ENCODE measurements at places on chromosomes 11 and 22.

DNA sequence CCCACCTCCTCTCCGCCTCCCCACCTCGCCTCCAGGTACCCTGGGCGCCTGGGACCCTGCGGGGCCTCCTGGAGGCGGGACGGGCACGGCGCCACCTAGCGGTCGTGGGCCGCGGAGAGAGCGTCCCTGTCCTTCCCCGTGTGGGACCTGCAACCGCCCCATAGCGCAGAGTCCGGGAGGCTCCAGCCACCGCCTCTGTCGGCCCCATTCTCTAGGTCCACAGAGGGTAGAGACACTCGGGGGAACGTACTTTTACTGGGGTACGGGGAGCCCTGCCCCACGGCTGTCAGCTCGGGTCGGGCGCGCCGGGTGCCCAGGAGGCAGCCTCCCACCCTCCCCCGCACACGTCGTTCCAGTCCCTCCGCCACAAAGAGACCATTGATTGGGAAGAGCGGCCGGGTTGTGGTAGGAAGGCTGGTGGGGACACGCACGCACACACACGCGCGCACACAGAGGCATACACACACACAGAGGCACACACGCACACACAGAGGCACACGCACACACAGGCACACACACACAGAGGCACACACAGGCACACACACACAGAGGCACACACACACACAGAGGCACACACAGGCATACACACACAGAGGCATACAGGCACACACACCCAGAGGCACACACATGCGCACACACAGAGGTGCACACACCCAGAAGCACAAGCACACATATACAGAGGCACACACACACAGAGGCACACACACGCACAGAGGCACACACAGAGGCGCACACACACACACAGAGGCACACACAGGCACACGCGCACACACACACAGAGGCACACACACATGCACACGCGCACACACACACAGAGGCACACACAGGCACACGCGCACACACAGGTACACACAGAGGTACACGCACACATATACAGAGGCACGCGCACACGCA is 12.6 kb upstream of the NECTIN1 start:
- peak; percentile 79 for DNase-seq

DNA sequence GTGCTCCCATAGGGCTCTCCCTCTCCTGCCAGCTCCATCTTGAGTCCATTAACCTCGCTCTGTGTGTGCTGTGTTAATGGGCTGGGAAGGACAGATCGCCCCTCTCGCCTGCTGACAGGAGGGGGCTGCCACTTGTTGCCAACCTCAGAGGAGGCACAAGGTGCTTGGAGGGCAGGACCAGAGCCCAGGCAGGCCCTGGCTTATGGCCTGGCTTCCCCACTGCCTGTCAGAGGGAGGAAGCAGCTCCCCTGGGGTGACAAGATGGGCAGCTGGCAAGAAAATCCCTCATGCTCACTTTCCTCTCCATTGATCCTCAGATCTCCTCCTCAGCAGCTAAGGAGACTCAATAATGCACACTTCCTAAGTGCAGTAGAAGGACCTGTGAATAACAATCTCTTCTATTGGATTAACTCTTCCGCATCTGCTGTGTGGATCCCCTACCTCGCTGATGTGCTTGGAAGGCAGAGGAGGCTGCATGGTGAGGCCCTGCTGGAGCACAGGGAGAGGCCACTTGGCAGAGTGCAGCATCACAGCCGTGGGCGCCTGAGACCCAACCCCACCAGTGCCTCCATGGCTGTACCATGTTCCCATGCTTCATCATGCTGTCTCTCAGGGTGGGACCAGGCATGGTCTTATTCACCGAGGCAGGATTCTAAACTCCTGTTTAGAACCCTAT is 70.3 kb downstream of the TRIM29 start:
- DNase-seq, result no peak

DNA sequence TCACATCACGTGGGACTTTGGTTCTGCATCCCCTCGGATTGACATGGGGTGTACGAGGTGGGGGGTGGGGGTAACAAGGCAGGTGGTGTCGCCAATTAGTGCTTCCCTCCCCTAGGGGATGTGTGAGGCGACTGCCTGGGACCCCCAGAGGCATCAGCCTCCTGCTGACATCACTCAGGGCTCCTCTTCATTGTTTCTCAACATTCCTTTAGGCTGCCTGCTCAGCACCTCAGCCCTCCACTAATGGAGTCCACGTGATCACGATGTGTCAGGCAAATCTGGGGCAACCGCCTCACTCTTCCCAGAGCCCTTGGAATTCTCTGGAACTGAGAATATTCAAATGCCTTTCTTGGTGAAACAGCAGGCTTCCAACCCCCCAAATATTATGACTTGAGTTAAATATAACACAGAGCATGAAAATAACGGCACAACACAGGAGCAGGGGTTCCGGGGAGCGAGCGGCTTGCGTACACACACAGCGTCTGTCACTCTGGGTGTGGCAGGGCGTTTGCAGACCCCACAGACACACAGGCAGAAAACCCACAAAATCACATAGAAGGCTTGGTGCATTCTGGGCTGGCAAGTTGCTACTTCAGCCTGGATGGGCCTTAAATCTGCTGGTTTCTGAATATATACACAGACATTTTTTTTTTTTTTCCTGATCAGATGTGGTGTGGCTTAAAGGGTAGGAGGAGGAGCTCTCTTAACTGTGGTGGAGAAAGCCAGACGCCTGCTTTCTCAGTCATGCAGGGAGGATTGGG is 170.1 kb upstream of the CADM1 start:
- no peak for DNase-seq

DNA sequence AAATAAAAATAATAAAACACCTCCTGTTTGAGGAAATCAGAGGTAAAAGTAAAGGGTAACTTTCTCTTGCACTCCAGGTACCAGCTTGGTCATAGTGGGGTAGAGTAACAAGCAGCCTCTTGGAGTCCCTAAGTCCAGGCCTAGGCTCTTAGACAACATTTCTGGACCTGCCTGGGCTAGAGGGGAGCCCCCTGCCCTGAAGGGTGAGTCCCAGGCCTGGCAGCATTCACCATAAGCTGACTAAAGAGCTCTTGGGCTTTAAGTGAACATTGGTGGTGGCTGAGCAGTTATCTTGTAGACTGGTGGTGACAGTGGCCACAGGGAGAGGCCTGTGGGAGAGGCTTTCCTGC is 18.6 kb upstream of the OR56A3 start:
- no peak for DNase-seq

- DNase-seq, result no peak
Measured at GRCh38 chr22:25413620-25414019, 150.9 kb upstream of the GRK3 start.

- DNase-seq, result no peak
Measured at GRCh38 chr22:43160497-43161126, 9.3 kb downstream of the TSPO start.

- no peak for DNase-seq
Measured at GRCh38 chr11:128261011-128261421, 326.3 kb downstream of the ETS1 start.

GRCh38 chr11:107385361-107385981 is 72.2 kb downstream of the CWF19L2 start:
- DNase-seq, result no peak

DNA sequence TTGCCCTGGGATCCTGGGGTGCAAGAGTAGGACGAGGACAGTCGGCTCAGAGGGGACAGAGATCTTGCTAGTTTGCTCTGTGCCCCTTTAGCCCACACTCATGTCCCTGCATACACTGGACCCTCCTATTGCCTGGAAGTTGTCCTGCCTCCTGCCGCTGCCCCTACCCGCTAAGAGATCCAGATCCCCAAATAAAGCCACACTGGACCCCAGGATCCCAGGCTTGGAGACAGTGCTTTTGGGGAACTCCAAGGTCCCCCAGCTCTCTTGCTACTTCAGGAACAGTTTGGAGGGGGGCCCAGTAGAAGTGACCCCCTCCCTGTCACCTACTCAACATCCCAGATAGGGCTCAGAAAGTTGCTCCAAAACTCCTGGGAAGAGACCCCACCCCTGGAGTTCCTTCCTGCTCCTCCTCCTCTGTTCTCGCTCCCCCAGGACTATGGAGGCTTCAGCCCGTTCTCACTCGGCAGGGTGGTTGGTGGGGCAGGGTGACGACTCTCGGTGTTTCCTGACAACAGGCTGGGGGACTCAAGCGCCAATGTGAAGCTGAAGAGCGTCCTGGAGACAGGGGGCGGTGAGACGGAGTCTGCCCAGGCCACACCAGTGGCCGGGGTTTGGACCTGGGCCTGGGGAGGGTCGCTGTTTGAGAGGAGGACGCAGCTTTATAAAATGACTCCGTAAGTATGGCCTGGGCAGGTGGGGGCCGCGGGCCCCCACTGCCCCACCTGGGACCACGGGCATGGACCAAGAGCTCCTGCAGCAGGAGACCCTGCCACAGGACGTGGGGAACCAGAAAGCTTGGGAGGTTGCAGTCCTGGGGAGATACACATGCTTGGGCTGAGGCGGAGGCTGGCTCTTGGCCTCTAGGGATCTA is 19.2 kb upstream of the TUB start:
- no peak for DNase-seq

DNA sequence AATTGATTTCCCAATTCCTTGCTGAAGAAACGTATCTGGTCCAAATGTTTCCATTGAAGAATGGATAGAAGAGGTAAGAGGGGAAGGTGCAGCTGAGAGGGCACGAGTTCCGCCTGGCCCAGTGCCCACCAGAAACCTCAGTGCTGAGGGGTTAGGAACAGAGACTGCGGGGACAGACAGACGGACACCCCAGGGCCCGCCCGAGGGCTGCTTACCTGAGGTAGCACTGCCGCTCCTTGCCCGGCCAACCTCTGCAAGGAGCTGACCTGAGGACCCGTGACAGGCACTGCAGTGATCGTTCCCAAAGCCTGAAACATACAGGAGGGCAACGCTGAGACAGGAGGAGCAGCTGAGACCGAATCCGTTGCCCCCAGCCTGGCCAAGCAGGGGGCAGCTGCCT is 89.6 kb downstream of the PHF21B start:
- DNase-seq, result no peak

DNA sequence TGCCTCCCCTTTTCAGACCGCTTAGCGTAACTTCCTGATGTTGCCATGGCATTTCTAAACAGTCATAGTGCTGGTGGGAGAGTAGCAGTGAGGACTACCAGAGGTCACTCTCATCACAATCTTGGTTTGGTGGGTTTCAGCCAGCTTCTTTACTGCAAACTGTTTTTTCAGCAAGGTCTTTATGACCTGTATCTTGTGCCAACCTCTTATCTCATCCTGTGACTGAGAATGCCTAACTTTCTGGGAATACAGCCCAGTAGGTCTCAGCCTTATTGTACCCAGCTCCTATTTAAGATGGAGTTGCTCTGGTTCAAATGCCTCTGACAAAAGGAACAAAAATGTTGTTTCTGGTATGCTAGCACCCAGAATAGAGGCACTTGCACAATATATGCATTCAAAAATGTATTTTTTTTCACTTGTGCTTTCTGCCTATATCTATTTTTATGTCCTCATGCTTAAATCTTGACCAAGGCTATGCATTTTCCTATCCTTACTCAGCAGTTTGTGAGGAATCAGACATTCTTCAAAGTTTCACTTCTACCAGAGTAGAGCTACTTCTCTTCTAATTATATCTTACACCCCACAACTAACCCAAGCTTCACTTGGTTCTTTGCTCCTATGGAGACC is 16.1 kb upstream of the OR51M1 start:
- DNase-seq, result no peak

GRCh38 chr11:13942971-13943381 is 19.5 kb upstream of the SPON1 start:
- DNase-seq, result no peak

GRCh38 chr11:10441091-10441490 is 14.0 kb upstream of the AMPD3 start:
- no peak for DNase-seq

DNA sequence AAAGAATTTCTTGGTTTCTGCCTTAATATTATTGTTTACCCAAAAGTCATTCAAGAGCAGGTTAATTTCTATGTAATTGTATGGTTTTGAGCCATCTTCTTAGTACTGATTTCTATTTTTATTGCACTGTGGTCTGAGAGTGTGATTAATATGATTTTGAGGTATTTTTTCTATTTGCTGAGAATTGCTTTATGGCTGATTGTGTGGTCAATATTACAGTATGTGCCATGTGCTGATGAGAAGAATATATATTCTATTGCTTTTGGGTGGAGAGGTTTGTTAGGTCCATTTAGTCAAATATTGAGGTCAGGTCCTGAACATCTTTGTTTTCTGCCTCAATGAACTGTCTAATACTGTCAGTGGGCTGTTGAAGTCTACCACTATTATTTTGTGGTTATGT is 20.7 kb upstream of the RAB38 start:
- no peak for DNase-seq

- no peak for DNase-seq
Measured at GRCh38 chr11:2027708-2028107, 30.1 kb upstream of the H19 start.

DNA sequence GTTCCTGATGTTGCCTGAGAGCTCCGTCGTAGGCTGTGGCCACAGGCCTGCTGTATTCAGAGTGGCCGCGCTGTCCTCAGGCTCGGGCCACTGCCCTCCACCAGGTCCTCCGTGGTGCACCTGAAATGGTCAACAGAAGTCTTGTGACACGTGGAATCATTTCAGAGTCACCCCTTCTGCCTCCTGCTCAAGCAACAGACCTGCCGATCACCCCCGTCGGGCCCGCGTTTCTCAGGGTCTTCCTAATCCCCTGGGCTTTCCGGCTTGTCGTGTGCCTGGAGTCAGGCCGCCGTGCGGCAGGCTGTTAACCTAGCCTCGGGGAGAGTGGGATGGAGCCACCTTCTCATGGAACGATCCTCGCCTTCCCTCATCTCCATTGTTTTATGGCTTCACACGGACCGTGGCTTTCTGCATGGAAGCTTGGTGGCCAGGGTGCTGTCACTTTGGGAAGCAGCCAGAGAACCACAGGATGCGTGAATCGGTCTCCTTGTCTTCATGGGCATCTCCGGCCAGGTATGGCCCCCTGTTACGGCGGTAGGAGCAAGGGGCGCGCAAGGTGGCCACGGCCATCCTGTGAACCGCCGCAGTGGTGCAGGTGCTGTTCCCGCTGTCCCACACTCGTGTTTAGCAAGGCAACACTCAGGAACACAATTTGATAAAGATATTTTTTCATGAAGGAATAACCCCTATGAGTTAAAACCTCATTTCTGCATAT is 24.1 kb downstream of the NADSYN1 start:
- DNase-seq, result no peak

- DNase-seq, result no peak
Measured at GRCh38 chr11:111570796-111571195, 30.3 kb downstream of the LAYN start.

DNA sequence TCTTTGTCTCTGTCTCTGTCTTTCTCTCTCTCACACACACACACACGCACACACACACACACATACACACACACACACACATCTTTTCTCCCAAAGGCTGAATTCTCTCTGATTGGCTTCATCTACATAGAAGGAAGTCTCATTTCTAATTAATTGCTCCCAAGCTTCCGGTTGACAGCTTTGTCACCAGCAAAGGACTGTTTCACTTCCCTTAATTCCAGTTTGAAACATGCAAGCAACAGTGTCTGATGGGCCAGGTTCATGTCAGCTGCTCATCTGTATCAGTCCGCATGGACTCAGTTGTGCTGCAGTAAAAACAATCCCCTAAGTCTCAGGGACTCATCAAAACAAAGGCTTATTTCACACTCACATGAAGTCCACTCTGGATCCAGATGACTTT is 16.2 kb upstream of the PVALB start:
- no peak for DNase-seq

- DNase-seq, result peak; percentile 81
Measured at GRCh38 chr11:14969901-14970323, 2.2 kb downstream of the CALCA start.

Data from activated naive CD8-positive, alpha-beta T cell treated with anti-CD3 and anti-CD28 coated beads, Interleukin-2, amount 50 U/mL, for 24 hours (primary cell).